Activated CD8-positive, alpha-beta T cell treated with anti-CD3 and anti-CD28 coated beads, Interleukin-2, amount 10 ng/mL, durations not matched to agents 7 days and 5 days (primary cell): ENCODE measurements at places on chromosomes 12 and 14.

DNA sequence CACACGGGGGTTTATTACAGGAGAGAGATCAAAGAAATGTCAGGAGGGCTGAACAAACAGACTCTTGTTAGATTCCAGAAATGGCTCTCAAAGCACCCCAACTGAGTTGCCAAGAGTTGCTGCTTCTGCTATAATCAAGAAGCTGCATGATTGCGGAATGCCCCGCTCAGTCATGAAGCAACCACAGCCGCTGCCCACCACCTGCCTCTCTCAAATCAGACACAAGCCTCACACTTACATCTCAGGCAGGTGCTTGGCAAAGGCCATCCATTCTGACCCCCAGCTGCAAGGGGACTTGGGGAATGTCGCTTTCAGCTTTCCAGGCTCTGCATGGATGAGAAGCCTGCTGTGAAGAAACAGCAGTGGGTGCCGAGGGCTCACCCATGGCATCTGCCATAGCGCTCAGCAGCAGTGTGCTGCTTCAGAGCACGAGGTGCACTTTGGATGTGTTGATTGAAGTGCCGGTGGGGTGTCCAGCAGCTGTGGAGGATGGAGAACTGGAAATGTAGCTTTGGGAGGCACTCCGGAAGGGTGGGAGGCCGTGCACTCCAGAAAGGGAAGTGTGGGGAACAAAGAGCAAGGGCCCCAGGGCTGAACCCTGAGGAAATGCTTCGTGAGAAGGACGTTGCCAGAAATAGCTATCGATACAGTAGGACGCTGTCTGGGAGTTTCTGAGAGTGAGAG, 37.7 kb downstream of the LRRC74A start:
- DNase-seq, result no peak

DNA sequence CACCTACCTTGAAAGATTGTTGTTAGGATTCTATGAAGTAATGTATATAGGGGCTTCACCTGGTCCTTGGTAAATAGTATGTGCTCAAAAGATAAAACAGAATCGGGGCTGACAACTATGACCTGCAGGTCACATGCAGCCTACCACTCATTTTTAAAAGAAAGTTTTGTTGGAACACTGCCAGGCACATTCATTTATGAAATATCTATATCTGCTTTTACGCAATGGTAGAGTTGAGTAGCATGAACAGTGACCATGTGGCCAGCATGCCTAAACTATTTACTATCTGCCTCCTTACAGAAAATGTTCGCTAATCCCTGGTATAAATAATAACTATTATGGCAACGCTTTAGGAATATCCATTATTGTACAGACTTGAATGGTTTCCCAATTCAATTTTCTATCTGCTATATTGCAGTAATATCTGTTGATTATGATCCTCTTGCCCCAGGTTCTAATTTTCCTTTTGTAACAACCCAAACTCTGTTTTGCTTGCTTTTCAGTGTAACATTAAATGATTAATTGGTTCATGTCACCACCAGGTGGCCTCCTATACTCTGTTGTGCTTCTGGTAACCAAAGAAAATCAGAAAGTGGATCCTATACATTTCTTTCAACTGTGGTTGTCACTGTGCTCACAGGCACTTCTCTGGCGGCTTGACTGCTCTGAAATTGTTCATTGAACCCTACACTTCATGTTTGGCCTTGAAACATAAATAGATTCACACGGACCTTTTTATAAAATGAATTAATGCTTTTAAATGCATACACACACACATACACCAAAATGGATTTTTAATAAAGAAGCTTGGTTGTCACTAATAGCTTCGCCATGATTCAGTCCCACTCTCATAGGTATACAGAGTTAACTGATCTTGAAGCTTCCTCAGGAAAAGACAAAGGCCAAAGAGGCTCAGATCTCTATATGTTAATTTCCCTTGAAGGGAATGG, 227.7 kb upstream of the NPAS3 start:
- peak; percentile 27 for DNase-seq

DNA sequence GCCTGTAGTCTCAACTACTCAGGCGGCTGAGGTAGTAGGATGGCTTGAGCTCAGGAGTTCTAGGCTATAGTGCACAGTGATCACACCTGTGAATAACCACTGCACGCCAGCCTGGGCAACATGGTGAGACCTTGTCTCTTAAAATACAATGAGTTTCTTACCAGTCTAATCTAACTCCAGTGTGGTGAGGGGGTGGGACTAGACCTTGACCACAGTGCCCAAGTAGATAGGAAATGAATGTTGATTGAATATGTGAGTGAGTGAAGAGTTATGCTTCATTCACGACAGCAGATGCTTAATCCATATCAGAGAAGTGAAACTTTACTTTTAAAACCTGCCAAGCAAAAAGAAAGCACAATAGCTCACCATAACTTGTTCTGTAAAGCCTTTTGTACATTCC, 11.2 kb upstream of the AK7 start:
- DNase-seq, result no peak

DNA sequence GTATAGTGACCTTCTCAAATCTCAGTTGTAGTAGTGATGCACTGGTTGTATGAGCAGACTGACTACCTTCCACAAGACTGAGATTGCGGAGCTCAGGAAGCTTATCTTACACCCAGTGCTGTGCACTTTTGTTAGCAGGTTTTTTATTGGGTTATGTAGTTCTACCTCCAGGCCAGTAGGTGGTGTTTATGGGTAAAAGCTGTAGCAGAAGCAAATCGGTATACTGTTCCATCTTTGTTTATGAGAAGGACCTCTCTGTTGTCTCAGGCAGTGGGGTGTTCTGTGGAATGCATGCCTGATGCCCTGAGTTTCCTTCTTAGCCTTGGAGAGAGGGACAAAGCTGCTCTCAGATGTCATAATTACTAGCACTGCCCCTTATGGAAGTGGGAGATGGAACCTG, 217.8 kb downstream of the LRFN5 start:
- DNase-seq, result no peak

DNA sequence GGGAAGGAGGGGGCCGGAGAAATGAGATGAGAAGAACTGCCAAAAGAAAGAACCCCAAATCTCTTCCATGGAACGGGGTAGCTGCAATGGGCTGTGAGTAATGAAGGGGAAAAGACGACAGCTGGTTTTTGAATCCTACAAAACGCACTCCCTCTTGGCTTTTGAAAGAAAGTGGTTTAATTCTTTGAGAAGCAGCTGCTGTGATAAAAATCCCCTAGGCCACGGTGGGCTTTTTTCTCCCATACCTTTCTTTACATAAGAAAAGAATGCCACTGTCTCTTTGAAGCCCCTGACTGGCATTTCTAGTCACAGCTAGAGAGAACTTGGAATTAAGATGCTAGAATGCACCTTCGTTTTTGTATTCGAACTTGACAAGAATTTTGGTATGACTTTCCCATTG, 486.1 kb downstream of the GLT1D1 start:
- no peak for DNase-seq

- DNase-seq, result no peak
These were observed 120.2 kb upstream of the DNM1L start for GRCh38 chr12:32558903-32559302.

DNA sequence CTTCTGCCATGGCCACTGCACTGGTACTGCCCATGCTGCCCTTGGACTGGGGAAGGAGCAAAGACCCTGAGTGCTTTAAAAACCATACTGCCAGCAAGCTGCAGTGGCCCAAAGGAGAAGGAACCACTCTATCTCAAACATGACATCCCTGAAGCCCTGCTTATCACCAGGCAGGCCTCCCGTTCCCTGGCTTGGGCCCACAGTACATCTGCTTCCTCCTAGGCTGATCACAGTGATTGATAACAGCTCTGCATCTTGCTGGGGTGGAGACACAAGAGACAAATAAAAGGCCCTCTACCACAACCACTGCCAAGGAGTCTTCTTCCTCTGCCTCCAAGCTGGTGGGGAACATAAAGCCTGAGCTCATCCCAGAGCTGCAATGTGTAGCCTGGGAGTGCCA, 567.5 kb downstream of the TRHDE start:
- DNase-seq, result no peak

DNA sequence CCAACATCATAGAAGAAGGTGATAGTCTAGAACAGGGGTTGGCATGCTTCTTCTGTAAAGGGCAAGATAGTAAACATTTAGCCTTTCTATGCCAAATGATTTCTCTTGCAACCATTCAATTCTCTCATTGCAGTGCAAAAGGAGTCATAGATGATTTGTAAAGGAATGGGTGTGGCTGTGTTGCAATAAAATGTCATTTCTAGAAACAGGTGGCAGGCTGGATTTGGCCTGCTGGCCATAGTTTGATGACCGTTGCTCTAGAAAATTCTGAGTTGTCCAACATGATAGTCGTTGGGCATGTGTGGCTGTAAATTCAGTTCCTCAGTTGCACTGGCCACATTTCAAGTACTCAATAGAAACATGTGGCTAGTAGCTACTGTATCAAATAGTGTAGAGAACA, 21.7 kb downstream of the SMCO2 start:
- DNase-seq, result no peak

DNA sequence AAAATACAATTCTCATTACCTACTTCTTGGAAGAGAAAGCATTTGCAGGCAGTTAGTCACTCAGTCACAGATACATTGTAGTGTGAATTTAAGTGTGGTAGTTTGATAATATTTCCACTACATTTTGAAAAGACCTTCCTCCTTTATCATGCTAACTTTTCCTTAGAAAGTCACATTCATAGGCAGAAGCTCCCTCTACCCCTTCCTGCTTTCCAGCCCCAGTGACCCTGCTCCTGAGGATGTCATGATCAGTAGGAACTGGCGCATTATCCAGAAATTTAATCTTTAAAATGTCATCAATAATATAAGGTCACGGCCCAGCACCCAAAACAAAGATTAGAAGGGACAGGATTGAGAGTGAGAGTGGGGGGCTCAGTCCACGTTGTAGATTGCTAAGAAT, 707.4 kb upstream of the STXBP6 start:
- DNase-seq, result no peak

- no peak for DNase-seq
These were observed 10.5 kb upstream of the ZDHHC22 start for GRCh38 chr14:77151918-77152588.
